ENCODE measurements at places on chromosomes 16 and 17.
A peak's percentile ranks its signal among the peaks of the same experiment; 100 is the strongest.

DNA sequence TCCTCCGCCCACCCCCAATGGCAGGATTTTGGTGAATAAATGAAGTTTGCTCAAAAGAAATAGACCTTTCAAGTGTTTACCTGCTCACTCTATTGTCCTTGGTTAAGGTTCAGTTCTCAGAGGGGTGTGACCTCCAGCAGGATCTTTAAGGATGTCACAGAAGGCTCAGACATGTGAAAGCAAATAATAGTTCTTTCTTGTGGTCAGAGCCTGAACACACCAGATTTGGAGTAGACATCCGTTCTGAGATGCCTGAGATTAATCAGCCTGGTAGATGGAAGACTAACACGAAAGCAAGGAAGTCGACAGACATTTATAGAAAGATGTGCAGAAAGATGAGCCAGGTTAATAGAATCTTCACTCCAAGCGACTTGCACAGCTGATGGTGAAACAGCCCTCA, 557.9 kb upstream of the CDH11 start:
- no peak for DNase-seq

DNA sequence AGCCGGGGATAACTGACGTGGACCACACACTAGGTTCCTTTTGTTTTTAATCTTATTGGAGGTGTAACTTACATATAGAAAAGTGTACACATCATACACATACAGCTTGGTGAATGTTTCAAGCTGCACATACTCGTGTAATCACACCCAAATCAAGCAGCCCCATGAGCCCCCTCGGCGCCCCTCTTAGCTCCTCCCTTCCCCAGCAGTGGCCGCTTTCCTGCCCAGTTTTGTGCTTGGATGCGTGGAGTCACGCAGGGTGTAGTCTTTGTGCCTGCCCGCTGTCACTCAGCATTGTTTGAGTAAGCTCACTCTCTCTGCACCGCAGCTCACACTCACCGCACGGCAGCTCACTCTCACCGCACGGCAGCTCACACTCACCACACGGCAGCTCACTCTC, 151.7 kb upstream of the CHMP6 start:
- DNase-seq, result no peak

DNA sequence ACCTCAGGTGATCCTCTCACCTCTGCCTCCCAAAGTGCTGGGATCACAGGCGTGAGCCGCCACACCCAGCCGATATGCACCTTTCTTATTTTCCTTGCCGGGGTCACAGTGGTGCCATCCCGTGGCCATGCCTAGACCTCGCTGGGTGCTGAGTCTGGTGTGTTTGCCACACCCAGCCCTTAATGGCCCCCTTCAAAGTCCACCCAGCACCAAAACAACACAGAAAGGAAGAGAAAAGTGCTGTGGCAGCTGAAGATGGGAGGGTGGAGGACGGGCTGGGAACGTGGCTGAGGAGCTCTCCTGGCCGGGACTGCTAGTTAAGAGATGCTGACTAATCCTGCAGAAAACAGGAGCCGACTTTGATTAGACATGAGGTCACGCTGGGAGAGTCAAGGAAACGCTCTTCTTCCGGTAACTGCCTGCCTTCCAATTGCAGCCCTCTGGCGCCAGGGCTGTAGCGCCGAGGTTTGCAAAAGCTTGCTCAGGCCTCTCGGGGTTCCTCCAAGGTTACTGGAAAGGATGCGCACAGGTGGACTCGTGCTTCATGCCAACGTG, 10.9 kb downstream of the SLC43A2 start:
- DNase-seq, result no peak

GRCh38 chr17:71432378-71433315, 688.2 kb upstream of the SOX9 start:
- no peak for DNase-seq

GRCh38 chr16:28192806-28193529, 18.8 kb downstream of the XPO6 start:
- DNase-seq, result peak; percentile 48

DNA sequence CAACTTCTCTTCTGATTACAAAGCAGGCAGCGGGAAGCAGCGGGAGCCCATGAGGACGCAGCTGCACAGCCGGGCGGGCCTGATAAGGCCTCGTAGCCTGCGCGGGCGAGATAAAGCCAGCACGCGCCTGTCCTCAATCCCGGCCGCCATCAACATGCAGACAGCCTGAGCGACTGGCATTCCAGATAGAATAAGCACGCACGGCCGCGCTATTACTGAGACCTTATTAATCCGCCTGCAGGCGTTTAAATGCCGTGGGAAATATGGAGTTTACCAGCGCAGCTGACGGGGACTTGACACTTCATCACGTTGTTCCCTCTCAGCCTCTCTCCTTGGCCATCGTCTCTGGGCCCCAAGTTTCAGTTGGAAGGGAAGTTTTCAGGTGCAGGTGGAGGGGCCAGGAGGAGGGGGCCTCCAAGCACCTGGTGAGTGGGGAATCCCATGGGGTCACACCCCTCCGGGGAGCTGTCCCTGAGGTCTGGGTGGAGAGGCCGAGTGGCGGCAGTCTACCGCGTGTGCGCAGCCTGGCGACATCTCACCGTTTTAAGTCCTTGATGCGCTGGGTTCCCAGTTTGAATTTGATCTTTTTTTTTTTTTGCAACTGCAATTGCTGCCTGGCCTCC, 27.3 kb upstream of the CBFA2T3 start:
- no peak for DNase-seq

DNA sequence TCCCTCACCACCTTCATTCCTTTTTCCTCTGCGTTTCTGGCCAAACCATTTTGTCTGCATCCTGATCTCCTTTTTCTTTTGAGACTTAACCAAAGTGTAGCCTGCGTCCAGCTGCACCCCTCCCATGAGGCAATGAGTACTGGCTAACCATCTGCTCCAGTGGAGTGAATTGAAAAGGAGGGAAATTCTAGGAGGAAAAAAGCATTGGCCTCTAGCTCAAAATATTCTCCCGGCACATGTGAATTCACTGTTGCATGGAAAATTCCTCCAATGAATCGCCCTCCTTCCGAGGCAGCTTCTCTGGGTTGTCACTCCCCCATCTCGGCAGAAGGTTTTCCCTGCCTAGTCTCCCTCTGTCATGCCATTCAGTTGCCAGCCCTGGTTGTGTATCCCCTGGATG, 5.6 kb downstream of the RAP1GAP2 start:
- DNase-seq, result no peak

DNA sequence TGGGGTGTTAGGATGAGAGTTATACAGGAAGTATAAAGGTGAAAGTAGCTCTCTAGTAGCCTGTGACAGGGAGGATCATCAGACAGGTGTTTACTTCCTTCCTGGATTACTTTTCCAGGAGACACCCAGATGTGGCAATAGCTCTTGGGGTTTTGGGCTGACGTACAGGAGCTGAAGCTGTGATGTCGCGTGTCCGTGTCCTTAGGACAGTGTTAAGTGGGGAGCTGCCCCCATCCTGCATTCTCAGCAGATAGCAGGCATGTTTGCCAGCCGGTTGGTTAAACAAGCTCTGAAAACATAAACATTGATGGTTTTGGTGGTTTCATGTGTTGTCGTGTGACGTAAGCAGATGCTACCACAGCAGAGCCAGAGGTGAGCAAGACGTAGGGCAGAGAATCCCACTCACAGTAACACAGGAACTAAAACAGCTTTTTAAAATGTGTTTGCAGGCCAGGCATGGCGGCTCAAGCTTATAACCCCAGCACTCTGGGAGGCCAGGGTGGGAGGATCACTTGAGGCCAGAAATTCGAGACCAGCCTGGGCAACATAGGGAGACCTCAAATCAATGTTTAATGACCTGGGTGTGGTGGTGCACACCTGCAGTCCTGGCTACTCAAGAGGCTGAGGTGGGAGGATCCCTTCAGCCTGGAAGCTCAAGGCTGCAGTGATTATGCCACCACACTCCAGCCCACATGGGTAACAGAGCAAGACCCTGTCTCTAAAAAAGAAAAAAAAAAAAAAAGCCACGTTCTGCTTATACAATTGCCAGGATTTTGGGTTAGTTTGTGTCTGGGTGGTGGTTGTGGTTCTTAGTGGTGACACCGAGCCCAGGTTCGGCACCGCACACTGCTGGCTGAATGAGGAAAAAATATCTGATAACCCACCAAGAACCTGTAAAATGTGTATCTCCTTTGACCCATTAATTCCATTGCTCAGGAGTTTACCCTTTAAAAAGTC, 18.2 kb upstream of the IL17C start:
- DNase-seq, result peak; percentile 24

Measured in activated CD4-positive, alpha-beta T cell treated with anti-CD3 and anti-CD28 coated beads for 24 hours (primary cell).